Stimulated activated CD4-positive, alpha-beta T cell treated with anti-CD3 and anti-CD28 coated beads, Interleukin-1b, Interleukin-23, amount 100 ng/mL, for 24 hours (primary cell): ENCODE measurements at places on chromosomes 16 and 17.

DNA sequence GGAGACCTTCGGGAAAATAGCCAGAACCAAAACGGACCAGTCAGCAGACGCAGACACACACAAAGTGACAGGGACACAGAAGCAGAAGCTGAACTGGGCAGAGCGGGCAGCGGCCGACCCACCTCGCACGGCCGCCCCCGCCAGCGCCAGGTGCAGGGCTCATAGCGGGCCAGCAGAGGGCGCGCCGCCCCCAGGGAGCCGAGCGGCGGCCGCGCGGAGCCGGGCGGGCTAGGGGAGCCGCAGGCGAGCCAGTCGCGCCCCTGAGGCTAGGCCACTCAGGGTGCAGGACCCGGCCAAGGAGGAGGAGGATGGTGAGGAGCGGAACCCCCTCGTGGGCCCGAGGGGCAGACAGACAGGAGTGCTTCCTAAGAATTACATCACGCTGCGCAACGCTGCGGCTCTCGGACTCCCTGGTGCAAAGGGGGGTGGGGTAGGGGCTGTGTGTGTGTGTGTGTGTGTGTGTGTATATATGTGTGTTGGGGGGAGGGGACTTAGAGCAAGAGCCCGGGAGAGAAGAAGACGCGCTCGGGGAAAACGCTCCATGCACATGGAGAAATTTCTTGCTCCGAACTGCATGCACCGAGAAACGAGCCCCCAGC lies 913 bp upstream of the NOG start:
- peak; percentile 60 for DNase-seq

DNA sequence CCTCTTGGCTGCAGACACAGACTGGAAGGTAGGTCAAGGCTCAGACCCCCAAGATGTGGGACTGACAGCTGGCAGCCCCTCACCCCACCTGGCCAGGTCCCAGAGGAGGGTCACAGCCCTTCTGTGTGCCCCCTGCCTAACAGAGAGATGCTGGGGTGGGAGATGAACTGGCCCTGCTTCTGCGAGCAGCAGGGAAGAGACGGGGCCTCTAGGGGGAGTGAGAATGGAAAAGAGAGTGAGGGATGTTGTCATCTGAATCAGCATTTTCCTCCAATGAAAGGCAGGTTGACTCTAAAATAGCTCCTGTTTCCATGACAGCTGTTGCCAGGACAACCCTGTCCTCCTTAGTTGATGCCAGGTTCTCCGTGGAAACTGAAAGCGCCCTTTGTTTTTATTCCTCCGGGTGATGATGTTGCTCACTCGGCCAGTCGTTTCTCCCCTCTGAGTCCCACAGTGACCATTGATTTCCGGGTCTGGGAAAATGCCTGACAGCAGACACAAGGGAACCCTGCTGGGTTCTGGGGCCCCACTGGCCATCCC lies 4.9 kb upstream of the NDRG4 start:
- DNase-seq = peak; percentile 60

DNA sequence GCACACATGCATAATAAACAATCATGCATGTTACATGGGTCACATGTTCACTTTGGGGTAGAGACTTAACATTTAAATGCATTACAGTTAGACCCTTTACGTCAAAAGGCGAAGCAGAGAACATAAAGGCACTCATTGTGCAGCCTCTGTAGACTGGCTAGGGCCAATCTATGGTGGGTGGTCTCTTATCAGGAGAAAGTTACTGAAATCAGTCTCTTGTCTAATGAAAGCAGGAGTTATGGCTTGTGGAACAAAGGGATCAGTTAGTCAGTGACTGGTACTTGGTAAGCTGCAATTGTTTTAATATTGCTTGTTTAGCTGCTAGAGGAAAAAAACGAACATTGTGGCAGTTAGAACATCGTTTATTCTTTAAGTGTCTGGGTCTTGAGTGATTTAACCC lies 1.4 kb upstream of the CNEP1R1 start:
- DNase-seq = no peak

DNA sequence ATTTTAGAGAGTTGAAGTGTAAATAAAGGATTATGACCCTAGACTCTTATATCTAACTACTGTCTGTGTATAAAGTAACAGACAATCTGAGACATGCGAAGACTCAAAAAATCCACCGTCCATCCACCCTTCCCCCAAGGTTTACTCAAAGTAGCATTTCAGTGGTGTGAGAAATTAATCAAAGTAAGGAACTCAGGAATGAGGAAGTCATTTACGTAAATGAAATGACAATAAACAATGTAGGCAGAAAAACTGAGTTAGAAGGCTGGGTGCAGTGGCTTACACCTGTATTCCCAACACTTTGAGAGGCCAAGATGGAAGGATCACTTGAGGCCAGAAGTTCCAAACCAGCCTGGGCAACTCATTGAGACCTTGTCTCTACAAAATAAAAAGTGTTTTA lies 19.8 kb upstream of the NTN1 start:
- DNase-seq = no peak

DNA sequence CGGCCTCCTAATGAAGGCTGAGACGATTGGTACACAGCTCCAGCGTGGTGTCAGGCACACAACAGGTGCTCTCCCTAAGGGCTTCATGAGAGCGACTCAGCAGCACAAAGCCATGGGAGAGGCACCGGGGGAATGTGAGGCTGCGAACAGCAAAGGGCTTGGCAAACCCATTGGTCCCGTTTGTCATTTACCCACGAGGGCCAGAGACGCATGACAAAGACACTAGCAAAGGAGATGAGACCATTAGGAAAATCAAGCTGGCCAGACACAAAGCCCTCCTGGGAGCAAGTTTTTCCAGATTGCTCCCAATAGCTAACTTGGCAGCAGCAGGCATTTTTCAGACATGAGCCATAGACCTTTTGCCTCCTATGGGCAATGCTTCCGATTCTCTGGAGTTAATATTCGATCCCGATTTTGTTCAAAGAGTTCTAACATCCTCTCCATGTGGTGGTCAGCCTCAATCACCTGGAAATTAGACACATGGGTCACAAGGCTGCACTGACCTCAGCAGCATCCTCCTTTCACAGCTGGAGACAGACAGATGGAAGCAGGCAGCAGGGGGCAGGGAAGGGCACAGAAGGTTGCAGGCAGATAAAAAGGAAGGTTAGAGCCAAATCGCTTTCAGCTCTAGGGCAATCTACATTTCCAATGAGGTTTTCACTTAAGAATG lies 38.2 kb downstream of the TK2 start:
- no peak for DNase-seq
